ENCODE measurements at places on chromosomes 12 and 14.

DNA sequence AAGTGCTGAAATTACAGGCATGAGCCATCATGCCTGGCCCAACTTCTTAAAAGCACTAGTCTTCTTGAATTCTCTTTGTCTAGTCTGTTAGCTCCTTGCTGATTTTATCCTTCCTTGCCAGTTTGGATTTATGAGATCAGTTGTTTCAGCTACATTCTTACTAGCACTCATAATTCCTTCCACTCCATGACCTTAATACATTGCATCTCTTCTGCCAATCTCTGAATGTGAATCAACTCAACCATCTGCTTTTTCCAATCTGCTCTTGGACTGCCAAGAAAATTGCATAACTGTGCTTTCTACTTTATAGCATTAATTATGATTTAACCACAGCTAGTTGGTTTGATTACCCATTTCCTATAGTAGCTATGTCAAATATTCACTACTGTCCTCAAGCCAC, 14.9 kb upstream of the HEATR5A start:
- DNase-seq: no peak

GRCh38 chr14:54329082-54329695, 67.6 kb upstream of the CDKN3 start:
- peak; percentile 8 for DNase-seq

GRCh38 chr12:119512772-119513497, 80.6 kb upstream of the TMEM233 start:
- no peak for DNase-seq

GRCh38 chr14:52153939-52154338, 85.1 kb upstream of the NID2 start:
- no peak for DNase-seq
